ENCODE measurements at places on chromosomes 12 and 14. TPM values are rescaled to one million over a fixed set of nuclear protein-coding genes. Genes with fewer than 3 reads are reported as not detected.
A peak's percentile ranks its signal among the peaks of the same experiment; 100 is the strongest.

PAX9 gene
- total RNA-seq, result 0.78 TPM

GRCh38 chr12:121170151-121170550 is 37.5 kb downstream of the P2RX7 start:
- no peaks in the 10 kb centered on the region for H3K4me1 ChIP-seq
- no peak overlapping the region for H3K27ac ChIP-seq
- H3K4me3 ChIP-seq, result no peak overlapping the region
- DNase-seq, result no peak
- H3K27me3 ChIP-seq, result no peaks in the 10 kb centered on the region
- peaks cover 14% of the 10 kb centered on the region for H3K36me3 ChIP-seq

DNA sequence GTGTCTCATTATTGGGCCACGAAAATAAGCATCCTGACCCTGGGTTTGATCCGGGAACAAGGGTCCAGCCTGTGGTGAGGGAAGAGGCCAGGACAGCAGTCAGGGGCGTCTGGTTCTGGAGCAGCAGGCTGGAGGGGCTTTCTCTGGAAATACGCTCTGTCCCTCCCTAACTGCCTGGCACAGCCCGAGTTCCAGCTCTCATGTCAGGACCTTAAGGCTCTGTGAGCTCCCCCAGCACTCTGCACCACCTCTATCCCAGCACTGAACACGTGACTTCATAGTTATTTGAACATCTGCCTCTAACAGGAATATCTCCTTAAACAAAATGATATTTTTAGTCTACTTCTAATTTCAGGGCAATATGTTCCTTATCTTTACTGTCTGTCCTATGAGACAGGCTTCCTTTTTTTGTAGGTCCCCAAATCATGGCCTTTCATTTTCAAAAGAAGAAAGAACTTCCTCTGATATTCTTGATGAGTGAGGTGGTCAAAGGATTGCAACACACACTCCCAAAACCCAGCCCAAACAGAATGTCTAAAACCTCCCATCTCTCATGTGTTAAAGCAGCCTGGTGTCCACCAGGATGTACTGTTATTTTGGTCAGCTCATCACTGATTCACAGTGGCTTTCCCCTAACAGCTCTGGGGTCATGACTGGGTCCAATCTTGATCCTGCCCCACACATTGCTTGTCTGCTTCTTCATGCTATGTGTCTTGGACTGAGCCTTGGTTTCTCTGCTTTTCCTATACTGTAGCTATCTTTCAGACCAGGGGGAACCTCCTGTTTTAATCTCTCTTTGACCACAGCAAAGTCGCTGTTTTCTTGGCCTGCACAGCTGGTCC is 9.7 kb downstream of the AQP6 start:
- no peaks in the 10 kb centered on the region for H3K27me3 ChIP-seq
- H3K36me3 ChIP-seq, result no peaks in the 10 kb centered on the region
- H3K4me3 ChIP-seq, result no peak overlapping the region

GRCh38 chr12:6288235-6288634 is 22.2 kb upstream of the PLEKHG6 start:
- no peak overlapping the region for H3K27ac ChIP-seq
- H3K36me3 ChIP-seq, result no peaks in the 10 kb centered on the region
- H3K27me3 ChIP-seq, result no peaks in the 10 kb centered on the region
- no peak for DNase-seq
- H3K4me1 ChIP-seq, result no peaks in the 10 kb centered on the region
- no peak overlapping the region for H3K4me3 ChIP-seq

DNA sequence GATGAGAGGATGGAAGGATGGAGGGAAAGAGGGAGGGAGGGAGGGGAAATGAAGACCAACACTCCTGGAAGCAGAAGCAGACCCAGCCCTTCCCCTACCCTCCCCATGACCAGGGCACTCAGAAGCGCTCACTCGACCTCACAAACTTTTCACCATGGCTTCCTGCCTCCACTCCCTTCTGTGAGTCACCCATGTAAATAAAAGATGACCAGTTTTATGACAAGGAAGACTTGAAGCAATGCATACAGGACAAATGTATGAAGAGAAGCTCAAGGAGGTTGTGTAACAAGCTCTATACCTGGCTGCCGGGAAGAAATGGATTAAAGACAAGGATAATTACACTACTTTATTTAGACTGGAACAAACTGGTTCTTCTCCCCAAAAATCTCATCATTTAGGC is 63.8 kb downstream of the CDC42BPB start:
- no peaks in the 10 kb centered on the region for H3K27me3 ChIP-seq
- no peak for DNase-seq
- H3K36me3 ChIP-seq, result peaks cover 75% of the 10 kb centered on the region
- H3K4me1 ChIP-seq, result no peaks in the 10 kb centered on the region

GRCh38 chr12:50763639-50764285 is at the start of gene ATF1:
ATF1 (plus strand) TSS chr12:50764101; CDS start chr12:50780146, 16,045 bp downstream.
- H3K4me3 ChIP-seq, result peak within 1 kb of the TSS; percentile 93
- H3K36me3 ChIP-seq, result no peaks in the 10 kb centered on the region
- peaks cover 15% of the 10 kb centered on the region for H3K4me1 ChIP-seq
- H3K27me3 ChIP-seq, result no peaks in the 10 kb centered on the region
- peak within 1 kb of the TSS; percentile 88 for H3K27ac ChIP-seq

RHOJ gene
- 38.6 TPM for total RNA-seq

- H3K4me1 ChIP-seq, result no peaks in the 10 kb centered on the region
- H3K27me3 ChIP-seq, result no peaks in the 10 kb centered on the region
- no peaks in the 10 kb centered on the region for H3K36me3 ChIP-seq
Observed at GRCh38 chr12:19761463-19761862, 322.2 kb downstream of the AEBP2 start.

DNA sequence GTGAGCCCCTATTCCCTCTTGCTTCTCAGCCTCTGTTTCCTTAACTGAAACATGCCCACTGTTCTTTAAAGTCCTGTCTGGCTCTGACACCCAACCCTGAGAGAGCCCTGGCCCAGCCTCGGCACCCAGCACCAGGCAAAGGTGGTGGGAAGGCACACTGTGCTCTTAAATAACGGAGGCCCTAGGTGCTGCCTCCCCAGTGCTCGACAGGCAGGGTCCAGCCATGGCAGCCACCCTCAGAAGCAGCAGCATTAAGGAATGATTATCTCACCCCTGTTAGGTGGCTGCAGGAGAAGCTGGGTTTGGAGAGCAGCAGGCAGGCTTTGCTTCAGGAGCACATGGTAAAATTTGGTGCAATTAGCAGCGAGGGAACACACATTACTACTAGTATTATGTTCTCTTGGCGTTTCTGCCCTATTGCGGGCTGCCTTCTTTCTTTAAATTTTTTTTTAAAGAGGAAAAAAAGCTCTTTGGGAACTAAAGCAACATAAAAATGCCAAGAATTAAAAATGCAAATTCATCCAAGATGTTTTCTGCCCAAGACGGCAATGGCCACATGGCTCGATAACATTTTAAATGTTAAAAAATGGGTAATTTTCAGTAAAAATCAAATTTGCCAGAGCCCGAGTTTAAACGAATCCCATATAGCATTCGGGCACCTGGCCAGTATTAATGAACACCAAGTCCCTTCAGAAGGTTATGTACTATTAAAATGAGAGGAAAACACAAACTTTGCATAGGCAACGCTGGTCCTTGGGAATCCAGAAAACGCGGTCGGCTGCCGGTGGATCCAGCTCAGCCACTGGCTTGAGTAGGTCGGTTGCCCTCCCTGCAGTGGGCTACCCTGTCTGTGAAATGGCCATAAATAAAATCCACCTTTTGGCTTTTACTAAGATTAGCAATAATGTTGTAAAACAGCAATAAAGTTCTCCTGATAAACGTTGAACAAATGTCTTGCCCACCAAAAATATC is 152.2 kb downstream of the BCL11B start:
- DNase-seq, result no peak
- H3K4me3 ChIP-seq, result no peak overlapping the region
- no peak overlapping the region for H3K27ac ChIP-seq
- no peaks in the 10 kb centered on the region for H3K4me1 ChIP-seq
- H3K27me3 ChIP-seq, result peaks cover 19% of the 10 kb centered on the region

GRCh38 chr14:70882776-70883492 is 24.3 kb upstream of the PCNX1 start:
- H3K27me3 ChIP-seq, result no peaks in the 10 kb centered on the region
- peaks cover 12% of the 10 kb centered on the region for H3K4me1 ChIP-seq
- no peaks in the 10 kb centered on the region for H3K36me3 ChIP-seq
- peak overlapping the region; percentile 70 for H3K27ac ChIP-seq
- H3K4me3 ChIP-seq, result no peak overlapping the region
- no peak for DNase-seq

- no peaks in the 10 kb centered on the region for H3K36me3 ChIP-seq
- no peaks in the 10 kb centered on the region for H3K27me3 ChIP-seq
- H3K4me1 ChIP-seq, result peaks cover 11% of the 10 kb centered on the region
- no peak overlapping the region for H3K4me3 ChIP-seq
Observed at GRCh38 chr12:6265038-6265405, 45.5 kb upstream of the PLEKHG6 start.

GRCh38 chr12:128682548-128683275 is 141.0 kb downstream of the SLC15A4 start:
- H3K27ac ChIP-seq, result no peak overlapping the region
- H3K4me1 ChIP-seq, result no peaks in the 10 kb centered on the region
- H3K4me3 ChIP-seq, result no peak overlapping the region
- no peaks in the 10 kb centered on the region for H3K36me3 ChIP-seq

INHBE gene
- not detected for total RNA-seq

GRCh38 chr14:89489761-89490437 is 72.9 kb upstream of the FOXN3 start:
- H3K27ac ChIP-seq, result no peak overlapping the region
- no peak overlapping the region for H3K4me3 ChIP-seq
- H3K27me3 ChIP-seq, result no peaks in the 10 kb centered on the region
- no peaks in the 10 kb centered on the region for H3K36me3 ChIP-seq
- DNase-seq, result no peak
- H3K4me1 ChIP-seq, result no peaks in the 10 kb centered on the region

- H3K27me3 ChIP-seq, result no peaks in the 10 kb centered on the region
- peaks cover 7% of the 10 kb centered on the region for H3K4me1 ChIP-seq
- H3K27ac ChIP-seq, result no peak overlapping the region
- no peaks in the 10 kb centered on the region for H3K36me3 ChIP-seq
- DNase-seq, result no peak
- no peak overlapping the region for H3K4me3 ChIP-seq
Observed at GRCh38 chr12:3600039-3600720, 109.2 kb downstream of the PRMT8 start.

DNA sequence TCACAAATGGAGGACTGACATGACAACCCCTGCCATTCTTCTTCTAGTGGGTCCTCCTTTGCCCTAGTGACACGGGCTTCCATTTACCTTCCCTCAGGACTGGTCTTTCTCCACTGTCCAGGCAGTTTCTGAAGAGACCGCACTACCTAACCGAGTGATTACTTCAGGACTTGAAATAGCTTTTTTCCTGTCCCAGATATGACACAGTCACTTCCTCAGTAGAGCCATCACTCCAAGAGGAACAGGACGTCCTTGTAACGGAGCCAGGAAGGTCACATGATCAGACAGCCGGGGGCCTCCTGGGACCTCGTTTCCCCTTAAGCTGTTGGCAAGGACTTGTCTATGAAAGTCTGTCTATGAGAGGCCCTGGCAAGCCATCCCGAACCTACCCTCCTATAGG is 62.3 kb downstream of the FOS start:
- no peak overlapping the region for H3K4me3 ChIP-seq
- H3K4me1 ChIP-seq, result peaks cover 38% of the 10 kb centered on the region
- H3K27ac ChIP-seq, result peak overlapping the region; percentile 83
- H3K36me3 ChIP-seq, result no peaks in the 10 kb centered on the region

GRCh38 chr12:63808631-63809030 is 28.9 kb downstream of the RXYLT1 start:
- H3K4me1 ChIP-seq, result no peaks in the 10 kb centered on the region
- no peaks in the 10 kb centered on the region for H3K27me3 ChIP-seq
- H3K4me3 ChIP-seq, result no peak overlapping the region
- DNase-seq, result no peak
- H3K36me3 ChIP-seq, result peaks cover 14% of the 10 kb centered on the region

SLC5A8 gene
- 2.8 TPM for total RNA-seq

GATC gene
- total RNA-seq, result 29.3 TPM

- H3K4me1 ChIP-seq, result no peaks in the 10 kb centered on the region
- no peak for DNase-seq
- no peak overlapping the region for H3K4me3 ChIP-seq
- no peak overlapping the region for H3K27ac ChIP-seq
- no peaks in the 10 kb centered on the region for H3K27me3 ChIP-seq
Observed at GRCh38 chr12:16218934-16219751, 58.3 kb downstream of the SLC15A5 start.

- peaks cover 5% of the 10 kb centered on the region for H3K36me3 ChIP-seq
- H3K4me3 ChIP-seq, result no peak overlapping the region
- H3K27me3 ChIP-seq, result no peaks in the 10 kb centered on the region
- no peak overlapping the region for H3K27ac ChIP-seq
Observed at GRCh38 chr12:56336361-56337167, 2.1 kb upstream of the IL23A start.

EML5 gene
- 2.3 TPM for total RNA-seq
